Astrocyte (in vitro differentiated cells and primary cell): ENCODE measurements at places on chromosomes 5 and 9.

- DNase-seq: peak; percentile 27
Measured at GRCh38 chr5:124755565-124755964, 9.1 kb upstream of the ZNF608 start.

GRCh38 chr9:22098643-22099332 is 89.7 kb upstream of the CDKN2B start:
- no peak for DNase-seq

GRCh38 chr5:142777850-142778249 is 7.7 kb downstream of the ARHGAP26 start:
- no peak for DNase-seq

DNA sequence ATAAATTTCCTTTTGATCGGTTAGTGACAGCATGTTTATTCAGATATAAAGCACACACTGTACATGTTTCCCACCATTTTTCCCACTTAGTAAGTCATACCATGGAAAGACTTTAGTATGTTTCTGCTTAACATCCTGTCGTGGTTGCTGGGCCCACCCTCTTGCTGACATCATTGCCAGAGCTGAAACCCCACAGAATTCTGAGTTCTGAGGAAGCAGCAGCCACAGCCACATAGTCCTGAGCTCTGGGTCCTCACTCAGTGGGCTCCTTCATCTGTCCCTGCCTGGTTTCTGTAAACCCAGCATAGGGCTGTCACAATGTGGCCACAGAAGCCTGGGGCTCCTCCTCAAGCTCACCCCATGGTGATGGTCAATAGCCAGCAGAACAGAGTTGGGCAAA is 441.5 kb downstream of the ENC1 start:
- DNase-seq: no peak

DNA sequence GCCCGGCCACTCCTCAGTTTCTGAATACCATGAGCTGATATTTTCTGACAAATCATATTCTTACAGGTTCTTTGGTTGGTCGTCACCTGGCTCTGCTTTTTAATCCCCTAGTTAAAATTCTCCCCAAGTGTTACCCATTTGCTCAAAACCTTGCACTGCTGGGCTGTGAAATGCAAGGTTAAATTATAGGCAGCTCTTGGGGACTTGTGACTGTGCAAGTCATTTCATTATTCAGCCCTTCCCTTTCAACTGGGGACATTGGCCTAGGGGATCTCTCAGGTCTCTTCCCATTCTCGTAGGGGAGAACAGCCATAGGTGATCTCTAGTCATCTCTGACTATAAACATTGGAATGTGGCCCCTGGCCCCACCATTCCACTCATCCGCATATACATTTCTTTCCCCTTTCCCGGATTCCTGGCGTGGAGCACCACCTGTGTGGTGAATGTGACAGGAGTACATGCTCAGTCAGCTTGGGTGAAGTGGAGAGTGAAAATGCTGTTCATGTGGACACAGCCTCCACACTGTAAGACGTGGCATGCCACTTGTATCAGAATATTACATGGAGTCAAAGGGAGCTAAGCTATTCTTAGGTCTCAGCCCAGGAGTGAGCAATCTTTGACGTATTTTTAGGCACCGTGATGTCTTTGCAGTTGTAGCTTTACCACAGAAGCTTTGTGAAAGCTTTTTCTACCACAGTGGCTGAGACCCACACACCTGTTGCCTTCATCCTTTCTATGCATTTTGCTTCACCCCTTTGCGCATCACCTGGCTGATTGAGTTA is 386.7 kb downstream of the KDM4C start:
- DNase-seq: no peak

DNA sequence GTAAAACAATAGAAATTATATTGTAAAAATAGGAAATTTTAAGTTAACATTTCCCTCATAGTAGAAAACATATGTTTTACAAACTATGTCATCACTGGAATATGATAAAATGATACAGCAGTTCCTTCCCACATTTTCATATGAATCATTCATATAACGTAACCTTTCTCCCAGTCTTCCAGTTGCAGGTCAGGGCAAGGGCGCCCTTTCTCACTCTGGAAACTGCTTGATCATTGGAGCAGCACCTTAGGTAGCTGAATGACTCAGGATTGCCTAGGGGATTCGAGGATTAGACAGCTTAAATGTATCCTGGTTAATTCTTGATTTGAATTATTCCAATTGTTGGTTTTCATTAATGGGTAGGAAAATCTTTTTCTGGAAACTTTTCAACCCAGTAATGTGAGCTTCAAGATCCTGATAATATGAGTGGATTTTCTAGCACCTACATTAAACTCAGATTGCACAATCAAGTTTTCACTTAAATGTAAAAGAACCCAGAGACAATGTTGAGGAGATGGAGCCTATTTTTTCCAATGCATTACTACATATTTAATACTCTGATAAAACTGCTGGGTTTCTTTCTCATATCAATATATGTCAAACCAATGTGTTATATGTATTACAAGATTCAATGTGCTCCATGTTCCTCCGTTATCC is 32.6 kb upstream of the ANXA1 start:
- DNase-seq: peak; percentile 79

DNA sequence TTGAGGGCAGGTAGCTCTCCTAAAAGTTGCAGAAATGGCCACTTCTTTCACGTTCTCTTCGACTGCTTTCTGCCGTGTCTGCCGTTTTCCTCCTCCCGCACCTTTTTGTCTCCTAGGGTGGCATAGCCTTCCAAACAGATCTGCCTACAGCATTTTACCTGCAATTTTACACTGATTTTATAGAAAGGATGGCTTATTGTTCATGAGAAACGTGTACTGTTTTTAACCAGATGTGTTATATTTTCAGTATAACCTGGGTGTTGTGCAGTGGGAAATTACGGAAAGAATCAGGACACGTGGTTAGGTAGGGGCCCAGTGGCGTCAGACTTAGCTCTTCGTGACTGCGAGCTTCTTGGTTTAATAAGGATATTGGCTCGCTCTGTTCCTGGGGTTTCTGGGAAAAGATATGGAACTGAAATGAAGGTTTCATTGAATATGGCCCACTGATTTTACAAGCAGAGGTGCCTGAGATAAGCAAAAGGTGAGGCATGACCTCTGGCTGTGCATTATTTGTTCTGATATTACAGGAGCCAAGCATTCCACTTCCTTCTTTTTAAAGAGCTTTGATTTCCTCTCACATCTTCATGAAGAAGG is 43.7 kb upstream of the PRSS3 start:
- DNase-seq: no peak

DNA sequence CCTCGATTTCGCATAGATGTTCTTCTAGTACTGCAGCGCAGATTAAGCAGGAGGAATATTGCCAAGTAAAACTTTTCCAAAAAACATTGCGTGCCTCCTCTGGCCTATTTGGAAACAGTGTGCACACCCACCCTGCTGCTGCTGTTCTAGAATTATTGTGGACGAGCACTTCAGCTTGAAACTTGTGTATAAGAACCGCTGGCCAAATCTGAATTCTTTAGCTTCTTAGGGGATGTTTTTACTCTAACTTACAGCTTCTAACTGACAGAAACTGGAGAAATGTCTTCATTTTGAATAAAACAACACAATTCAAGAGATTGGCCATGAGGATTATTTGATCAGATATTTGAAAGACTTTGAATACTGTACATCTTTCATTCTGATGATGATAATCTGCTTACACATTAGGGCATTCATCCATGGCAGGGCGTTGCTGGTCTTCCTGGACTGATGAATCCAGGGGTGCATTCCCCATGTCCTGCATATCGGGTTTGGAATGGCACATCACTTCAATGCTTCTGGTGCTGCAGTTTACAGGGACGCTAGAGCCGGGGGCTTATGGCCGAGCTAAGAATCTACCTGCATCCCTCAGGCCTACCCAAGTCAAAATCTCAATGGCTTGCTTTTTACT is 6.5 kb downstream of the ADAMTS16 start:
- peak; percentile 49 for DNase-seq

DNA sequence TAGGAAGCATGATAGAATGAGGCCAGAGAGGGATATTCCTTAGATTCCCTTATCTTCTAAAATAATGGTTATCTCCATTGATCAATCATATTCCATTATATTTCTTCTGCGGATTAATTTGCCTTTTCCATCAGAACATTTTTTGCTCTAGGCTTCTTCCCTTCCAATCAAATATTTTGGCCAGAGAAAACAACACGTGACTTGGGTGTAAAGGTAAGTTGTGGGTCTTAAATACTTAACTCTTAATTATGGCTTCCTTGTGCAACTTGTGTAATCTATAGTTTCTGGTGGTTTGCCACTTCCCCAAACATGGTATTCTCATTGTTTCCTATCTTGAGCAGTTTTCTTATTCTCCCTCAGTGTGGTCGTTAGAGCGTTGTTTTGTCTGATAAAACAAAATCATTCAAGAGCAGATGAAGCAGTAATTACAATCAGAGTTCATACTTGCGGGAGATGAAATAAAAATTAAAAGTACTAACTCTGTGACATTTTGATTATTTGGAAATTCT is 889.3 kb downstream of the MAT2B start:
- no peak for DNase-seq

DNA sequence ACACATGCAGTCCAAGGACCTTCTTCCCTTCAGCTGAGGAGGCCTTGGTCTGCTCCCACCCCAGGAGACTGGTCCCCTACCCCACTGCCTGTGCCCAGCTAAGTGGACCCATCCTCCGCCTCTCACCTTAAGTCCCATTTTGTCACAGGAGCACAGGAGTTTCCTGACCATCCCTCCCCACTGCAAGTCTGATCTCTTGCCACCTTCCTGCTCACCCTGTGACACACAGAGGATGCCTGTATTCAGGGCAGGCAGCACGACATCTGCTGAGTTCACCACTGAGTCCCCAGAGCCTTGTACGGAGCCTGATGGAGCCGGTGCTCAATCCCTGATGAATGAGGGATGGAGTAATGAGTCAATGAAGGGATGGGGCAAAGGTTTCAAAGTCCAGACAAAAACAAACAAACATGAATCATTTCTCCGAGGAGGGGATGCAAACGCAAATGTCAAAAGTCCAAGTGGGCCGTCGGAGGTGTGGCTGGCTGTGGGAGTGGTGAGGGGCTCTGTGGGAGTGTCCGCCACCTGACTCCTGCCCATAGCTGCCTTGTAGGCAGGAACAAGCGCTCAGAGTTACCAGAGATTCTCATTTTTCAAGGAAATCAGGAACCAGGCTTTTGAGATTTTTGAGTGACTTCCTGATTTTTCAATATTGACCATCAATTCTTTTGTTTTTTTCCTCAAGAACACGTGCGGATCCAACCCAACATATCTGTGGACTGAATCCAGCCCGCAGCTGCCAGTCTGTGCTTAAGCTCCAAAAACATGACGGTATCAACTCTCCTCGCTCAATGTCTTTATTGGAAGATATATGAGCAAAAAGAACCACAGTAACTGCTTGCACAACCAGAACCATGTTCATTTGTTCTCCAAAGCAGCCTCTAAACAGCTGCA is 4.4 kb downstream of the RAPGEF1 start:
- no peak for DNase-seq

DNA sequence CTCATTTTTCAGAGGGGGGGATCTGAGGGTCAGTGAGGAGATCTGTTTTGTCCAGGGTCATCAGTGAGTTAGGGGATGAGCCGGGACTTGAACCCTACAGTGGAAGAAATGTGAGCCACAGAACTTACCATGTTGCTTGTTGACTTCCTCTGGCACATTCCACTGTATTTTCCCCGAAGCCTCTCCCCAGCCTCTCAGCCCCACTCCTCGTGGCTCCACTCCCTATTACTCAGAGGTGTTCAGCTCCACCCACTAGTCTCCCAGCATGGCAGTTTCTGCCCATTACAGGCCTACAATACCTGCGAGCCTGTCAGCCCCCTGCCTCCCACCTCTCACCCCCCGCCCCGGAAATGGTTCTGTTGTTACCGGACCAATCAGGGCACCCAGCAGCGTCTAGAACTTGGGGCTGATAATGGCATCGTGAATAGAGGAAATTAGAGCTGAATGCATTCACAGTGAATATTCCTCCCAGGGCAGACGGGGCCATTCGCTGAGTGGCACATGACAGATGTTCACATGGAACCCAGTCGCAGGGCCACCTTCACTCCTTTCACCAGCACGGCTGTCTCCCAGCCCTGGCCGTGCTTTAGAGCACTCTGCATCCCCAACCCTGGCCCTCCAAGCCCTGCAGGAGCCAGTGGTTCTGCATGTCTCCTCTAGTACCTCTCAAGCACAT is 81.6 kb downstream of the KCNIP1 start:
- no peak for DNase-seq

- DNase-seq: no peak
Measured at GRCh38 chr5:168624850-168625364, 45.7 kb upstream of the PANK3 start.

DNA sequence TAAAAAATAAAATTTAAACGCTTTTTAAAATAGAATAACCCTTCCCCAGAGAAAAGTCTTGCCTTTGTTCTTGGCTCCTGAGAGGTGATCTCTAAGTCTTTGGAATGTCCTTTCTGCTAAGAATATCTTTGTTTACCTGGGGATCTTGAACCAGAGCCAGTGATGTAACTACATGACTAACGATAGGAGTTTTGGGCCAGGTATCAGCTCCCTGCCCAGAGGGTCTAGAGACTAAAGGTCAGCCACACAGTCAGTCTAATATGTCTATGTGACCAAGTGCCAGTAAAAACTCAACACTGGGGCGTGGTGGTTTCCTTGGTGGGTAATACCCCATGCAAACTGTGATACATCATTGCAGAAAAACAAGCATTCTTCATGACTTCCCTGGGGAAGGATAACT is 1351.9 kb upstream of the C9orf72 start:
- DNase-seq: no peak

DNA sequence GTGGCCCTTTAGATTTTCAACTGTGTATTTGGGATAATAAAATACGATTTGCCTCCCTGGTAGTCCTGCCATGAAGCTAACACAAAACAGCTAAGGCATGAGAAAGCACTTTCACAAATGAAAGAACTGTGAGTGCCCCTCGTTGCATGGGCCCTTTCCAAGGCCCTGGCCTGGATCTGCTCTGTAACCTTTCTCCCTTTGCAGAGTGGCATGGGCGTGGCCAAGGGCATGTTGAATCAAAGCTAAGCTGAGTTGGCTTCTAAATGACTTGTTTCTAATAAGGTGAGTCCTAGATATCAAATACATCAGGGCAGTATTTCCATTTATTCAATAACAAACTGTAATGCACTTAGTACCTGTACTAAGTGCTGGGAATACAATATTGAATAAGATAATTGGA is 78.7 kb upstream of the PTPN3 start:
- no peak for DNase-seq

- DNase-seq: no peak
Measured at GRCh38 chr9:13292782-13293181, 13.3 kb upstream of the MPDZ start.

GRCh38 chr9:132823370-132824145 is 54.5 kb downstream of the AK8 start:
- DNase-seq: no peak

GRCh38 chr5:173329491-173330337 is 1.5 kb upstream of the STC2 start:
- no peak for DNase-seq

DNA sequence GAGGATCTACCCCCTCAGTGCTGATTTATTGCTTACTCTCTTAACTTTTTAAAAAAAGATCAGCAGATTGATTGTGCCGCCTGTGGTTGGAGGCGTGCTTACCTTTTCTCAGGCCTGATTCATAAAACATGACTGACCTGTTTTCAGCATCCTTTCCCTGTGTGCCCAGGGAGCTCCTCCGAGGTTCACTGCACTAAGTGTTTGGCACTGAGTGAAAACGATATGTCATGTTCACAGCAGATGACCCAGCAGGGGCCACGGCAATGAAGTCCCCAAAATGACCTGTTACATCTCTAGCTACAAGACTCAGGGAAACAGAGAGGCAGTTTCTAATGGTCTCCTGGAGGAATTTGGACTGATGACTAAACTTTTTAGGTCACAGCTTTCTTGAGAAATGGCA is 69.9 kb downstream of the INSYN2B start:
- DNase-seq: no peak
